ENCODE measurements at places on chromosomes 1 and 21. TPM values are rescaled to one million over a fixed set of nuclear protein-coding genes. Genes with fewer than 3 reads are reported as not detected.

- no peak overlapping the region for H3K27ac ChIP-seq
- no peak for DNase-seq
- no peaks in the 10 kb centered on the region for H3K36me3 ChIP-seq
- H3K27me3 ChIP-seq = peaks cover 85% of the 10 kb centered on the region
- peaks cover 42% of the 10 kb centered on the region for H3K4me1 ChIP-seq
Measured at GRCh38 chr21:36707763-36708285, 8.9 kb downstream of the SIM2 start.

DNA sequence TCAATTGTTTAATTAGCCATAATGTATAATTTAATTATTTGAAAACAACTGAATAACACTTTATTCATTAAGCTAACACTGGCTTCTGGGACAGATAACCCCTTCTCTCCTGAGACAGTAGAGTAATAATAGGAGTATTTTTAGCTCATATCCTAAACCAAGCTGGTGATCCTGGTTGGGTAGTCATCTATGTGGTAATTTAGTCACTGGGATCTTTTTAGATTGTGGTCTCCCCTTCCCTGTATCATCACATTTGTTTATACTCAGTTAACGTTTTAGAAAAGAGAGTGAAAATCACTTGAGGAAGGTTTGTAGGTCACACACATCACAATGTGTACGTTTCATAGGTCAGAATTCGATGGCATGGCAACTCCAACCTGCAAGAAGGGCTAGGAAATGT is 1356.6 kb upstream of the ADGRL2 start:
- H3K36me3 ChIP-seq = no peaks in the 10 kb centered on the region
- no peaks in the 10 kb centered on the region for H3K4me1 ChIP-seq
- DNase-seq = no peak
- H3K27me3 ChIP-seq = no peaks in the 10 kb centered on the region
- H3K4me3 ChIP-seq = no peak overlapping the region

ALDH4A1 gene
- 2.5 TPM for total RNA-seq

DNA sequence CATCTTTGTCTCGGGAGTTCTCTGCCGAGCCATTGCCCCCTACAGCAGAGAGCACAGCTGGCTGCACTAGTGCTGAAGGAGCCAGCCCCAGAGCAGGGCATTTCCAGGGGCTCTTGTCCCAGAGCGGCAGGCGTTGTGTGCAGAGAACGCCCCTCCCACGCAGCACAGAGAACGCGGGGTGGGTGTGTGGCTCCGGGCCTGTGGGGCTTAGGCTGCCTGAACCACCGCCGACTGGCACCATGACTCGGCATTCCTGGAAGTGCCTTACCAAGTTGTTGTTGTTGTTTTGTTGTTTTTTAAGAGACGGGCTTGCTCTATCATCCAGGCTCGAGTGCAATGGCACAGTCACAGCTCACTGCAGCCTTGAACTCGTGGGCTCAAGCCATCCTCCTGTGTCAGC is 15.8 kb upstream of the DIP2A start:
- no peak for DNase-seq
- H3K4me3 ChIP-seq = no peak overlapping the region
- no peaks in the 10 kb centered on the region for H3K36me3 ChIP-seq
- H3K4me1 ChIP-seq = peaks cover 6% of the 10 kb centered on the region
- H3K27me3 ChIP-seq = no peaks in the 10 kb centered on the region

CFAP126 gene
- not detected for total RNA-seq

- no peak overlapping the region for H3K27ac ChIP-seq
- no peaks in the 10 kb centered on the region for H3K36me3 ChIP-seq
- H3K27me3 ChIP-seq = no peaks in the 10 kb centered on the region
- no peaks in the 10 kb centered on the region for H3K4me1 ChIP-seq
- H3K4me3 ChIP-seq = no peak overlapping the region
- DNase-seq = no peak
Measured at GRCh38 chr1:163131981-163132380, 62.8 kb downstream of the RGS4 start.

- no peak for DNase-seq
- H3K36me3 ChIP-seq = peaks cover 17% of the 10 kb centered on the region
- no peak overlapping the region for H3K4me3 ChIP-seq
- H3K4me1 ChIP-seq = peaks cover 28% of the 10 kb centered on the region
- no peaks in the 10 kb centered on the region for H3K27me3 ChIP-seq
- H3K27ac ChIP-seq = no peak overlapping the region
Measured at GRCh38 chr1:25700144-25700523, 83.5 kb downstream of the MAN1C1 start.

- no peaks in the 10 kb centered on the region for H3K27me3 ChIP-seq
- H3K36me3 ChIP-seq = no peaks in the 10 kb centered on the region
- H3K27ac ChIP-seq = no peak overlapping the region
- H3K4me1 ChIP-seq = no peaks in the 10 kb centered on the region
- no peak overlapping the region for H3K4me3 ChIP-seq
Measured at GRCh38 chr1:147821883-147822282, 61.5 kb upstream of the GJA5 start.

GRCh38 chr1:42034426-42034825 is 115.7 kb upstream of the HIVEP3 start:
- no peaks in the 10 kb centered on the region for H3K36me3 ChIP-seq
- H3K4me1 ChIP-seq = peaks cover 27% of the 10 kb centered on the region
- no peaks in the 10 kb centered on the region for H3K27me3 ChIP-seq
- no peak for DNase-seq
- peak overlapping the region; percentile 85 for H3K27ac ChIP-seq

DNA sequence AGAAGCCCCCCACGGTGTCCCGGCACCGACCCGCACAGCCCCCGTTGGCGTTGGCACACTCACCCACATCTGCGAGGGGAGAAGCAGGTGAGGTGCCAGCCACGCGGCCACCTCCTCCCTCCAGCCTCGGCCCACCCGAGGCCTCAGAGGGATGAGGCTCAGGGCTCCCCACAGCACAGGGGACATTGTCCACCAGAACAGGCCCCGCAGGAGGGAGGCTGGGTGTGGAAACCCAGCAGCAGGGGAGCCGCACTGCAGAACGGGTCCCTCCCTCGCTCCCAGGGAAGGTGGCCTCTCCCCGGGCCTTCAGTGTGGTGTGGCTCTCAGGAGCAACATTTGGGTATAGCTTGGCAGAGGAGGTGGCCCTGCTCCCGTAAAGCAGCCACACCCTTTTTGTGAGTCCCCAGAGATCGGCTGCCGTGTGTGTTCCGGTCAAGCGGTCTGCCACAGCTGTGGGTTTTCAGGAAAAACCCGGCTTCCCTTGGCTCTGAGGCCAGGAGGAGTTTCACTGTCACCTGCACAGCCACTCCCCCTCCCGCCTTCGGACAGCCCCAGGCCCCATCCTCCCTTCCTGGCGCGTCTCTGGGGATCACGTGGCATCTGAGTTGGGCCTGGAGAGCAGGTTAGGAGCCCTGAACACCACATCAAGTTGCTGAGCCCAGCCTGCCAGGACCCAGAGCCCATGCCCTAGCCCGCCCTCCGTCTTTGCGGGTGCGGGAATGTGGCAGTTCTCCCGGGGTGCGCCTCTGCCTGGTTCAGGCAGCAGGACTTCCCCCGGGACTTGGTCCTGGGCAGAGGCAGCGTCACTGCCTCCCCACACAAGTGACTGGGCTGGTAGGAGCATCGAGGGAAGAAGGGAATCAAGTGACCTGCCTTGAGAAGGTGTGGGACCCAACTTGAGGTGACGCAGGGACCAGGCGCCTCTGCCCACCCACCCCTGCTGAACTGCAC is 64.0 kb downstream of the MEGF6 start:
- H3K27ac ChIP-seq = no peak overlapping the region
- no peaks in the 10 kb centered on the region for H3K27me3 ChIP-seq
- DNase-seq = no peak
- no peaks in the 10 kb centered on the region for H3K36me3 ChIP-seq

PHLDA3 gene
- total RNA-seq = 0.60 TPM

DNA sequence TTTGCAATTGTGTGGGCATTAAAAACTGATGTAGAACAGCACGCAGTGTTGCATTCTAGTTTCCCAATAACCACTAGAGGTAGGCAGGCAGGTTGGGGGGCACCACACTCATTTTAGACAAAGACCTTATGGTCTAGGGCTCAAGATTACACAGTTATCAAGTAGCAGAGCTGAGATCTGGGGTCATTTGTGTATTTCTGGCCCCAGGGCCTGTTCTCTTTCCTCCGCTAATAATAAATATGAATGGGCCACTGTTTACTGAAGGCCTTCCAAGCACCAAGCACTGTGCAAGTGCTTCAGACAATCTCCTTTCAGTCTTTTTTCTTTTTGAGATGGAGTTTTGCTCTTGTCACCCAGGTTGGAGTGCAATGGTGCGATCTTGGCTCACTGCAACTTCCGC is 23.9 kb downstream of the LDLRAD2 start:
- DNase-seq = no peak
- no peaks in the 10 kb centered on the region for H3K27me3 ChIP-seq
- no peak overlapping the region for H3K4me3 ChIP-seq
- H3K27ac ChIP-seq = no peak overlapping the region

DNA sequence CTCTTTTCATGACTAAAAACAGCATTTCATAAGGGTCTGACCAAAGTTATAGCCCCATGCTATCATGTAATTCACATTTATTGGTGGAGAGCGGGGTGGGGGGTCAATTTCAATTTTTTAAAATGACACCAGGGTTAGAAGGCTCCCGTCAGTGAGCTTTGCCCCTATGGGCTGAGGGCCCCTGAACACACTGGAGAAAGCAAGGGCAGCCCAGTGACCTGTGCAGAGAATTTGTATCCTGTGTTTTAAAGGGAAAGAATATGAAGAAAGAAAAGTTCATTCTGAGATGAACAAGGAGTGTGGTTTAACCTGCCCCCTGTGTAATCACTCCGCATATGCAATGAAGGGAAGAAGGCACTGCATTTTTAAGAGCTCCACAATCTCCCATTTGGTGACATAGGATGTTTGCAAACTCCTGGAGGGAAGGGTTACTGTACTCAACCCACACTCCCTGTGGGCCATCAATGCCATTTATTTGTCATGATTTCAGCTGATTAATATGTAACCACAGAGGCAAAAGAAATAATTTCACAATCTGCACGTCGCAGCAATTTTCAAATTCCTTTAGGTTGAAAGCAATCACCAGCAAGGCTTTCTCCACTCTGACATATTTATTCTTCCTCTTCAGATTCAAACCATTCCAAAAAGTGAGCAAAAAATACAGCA is 95.6 kb downstream of the ZNF281 start:
- H3K27me3 ChIP-seq = no peaks in the 10 kb centered on the region
- no peaks in the 10 kb centered on the region for H3K4me1 ChIP-seq
- H3K4me3 ChIP-seq = no peak overlapping the region
- no peak for DNase-seq
- no peaks in the 10 kb centered on the region for H3K36me3 ChIP-seq

DNA sequence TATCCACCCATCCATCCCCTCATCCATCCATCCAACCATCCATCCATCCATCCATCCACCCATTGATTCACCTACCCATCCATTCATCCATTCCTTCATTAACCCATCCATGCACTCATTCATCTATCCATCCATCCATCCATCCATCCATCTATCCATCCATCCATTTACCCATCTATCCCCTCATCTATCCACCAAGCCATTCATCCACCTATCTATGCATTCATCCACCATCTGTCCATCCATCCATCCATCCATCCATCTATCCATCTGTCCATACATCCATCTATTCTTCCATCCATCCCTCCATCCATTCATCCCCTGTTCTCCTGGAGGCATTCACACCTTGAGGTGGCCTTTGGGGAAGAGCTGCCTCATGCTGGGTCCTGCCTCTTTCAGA is 107.0 kb downstream of the PRDM16 start:
- peaks cover 36% of the 10 kb centered on the region for H3K27me3 ChIP-seq
- H3K27ac ChIP-seq = no peak overlapping the region
- H3K4me3 ChIP-seq = no peak overlapping the region
- DNase-seq = no peak

KCNJ9 gene
- total RNA-seq = not detected

DNA sequence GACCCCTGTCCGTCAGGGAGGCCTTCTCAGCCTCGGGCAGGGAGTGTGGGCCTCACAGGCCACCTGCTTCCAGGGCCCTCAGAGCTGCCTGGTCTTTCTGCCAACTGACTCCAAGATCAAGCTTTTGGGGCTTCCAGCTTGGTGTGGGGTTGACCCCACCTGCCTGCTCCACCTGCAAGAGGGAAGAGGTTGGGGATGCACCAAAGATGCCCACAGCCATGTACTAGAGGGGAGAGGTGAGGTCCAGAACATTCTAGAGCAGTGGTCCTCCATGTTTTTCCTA is 266.7 kb upstream of the VAMP3 start:
- DNase-seq = no peak
- H3K27ac ChIP-seq = no peak overlapping the region
- no peaks in the 10 kb centered on the region for H3K27me3 ChIP-seq
- no peaks in the 10 kb centered on the region for H3K4me1 ChIP-seq

CSTB gene
- total RNA-seq = 30.7 TPM

- no peak overlapping the region for H3K4me3 ChIP-seq
- peaks cover 10% of the 10 kb centered on the region for H3K36me3 ChIP-seq
- DNase-seq = no peak
- H3K27ac ChIP-seq = no peak overlapping the region
- peaks cover 7% of the 10 kb centered on the region for H3K4me1 ChIP-seq
Measured at GRCh38 chr1:33057095-33057494, 20.4 kb upstream of the AK2 start.

DNA sequence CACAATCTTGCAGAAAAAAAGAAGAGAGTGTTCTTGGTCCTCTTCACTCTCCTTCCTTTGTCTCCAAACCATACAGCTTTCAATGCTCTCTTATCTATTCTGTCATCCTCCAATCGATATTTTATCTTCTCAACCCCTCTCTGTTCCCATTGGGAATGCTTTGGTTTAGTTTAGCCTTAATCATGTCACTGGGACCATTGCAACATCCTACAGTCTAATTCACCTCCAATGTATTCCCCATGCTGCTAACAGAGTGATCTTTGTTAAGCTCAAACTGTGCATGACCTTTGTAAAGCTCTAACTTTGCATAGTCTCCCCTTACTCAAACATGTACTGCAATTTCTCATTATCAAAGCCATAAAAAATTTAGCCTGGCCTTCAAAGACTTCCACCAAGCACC is 2.9 kb downstream of the MPL start:
- H3K36me3 ChIP-seq = no peaks in the 10 kb centered on the region
- peaks cover 1% of the 10 kb centered on the region for H3K27me3 ChIP-seq
- no peak overlapping the region for H3K4me3 ChIP-seq

DMBX1 gene
- total RNA-seq = not detected

DNA sequence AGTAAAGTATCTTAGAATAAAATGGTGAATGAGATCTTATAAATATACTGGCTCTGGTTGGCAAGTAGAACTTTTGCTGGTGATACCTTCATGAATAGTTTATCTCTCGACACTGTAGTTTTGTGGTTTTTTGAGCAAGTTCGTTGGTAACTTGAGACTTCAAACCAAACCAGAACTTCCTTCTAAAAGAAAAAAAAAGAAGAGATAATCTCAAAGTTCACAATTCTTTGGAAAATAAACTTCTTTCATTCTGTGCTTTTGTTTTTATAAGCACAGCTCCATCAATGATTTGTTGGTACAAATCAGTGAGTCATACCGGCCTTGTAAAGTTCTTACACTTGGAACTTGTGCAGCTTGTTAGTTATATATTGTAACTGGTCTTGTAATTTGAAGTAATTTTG is 2.3 kb downstream of the HIPK1 start:
- H3K36me3 ChIP-seq = peaks cover 4% of the 10 kb centered on the region
- H3K27me3 ChIP-seq = no peaks in the 10 kb centered on the region
- peaks cover 70% of the 10 kb centered on the region for H3K4me1 ChIP-seq
- no peak for DNase-seq

ETV3 gene
- total RNA-seq = 26.6 TPM

- DNase-seq = no peak
- H3K4me3 ChIP-seq = no peak overlapping the region
- peaks cover 4% of the 10 kb centered on the region for H3K36me3 ChIP-seq
Measured at GRCh38 chr1:222285526-222285925, 262.4 kb downstream of the HHIPL2 start.

Measured in naive thymus-derived CD8-positive, alpha-beta T cell (primary cell).